ENCODE measurements at places on chromosomes 12 and 14. TPM values are rescaled to one million over a fixed set of nuclear protein-coding genes. Genes with fewer than 3 reads are reported as not detected.

DNA sequence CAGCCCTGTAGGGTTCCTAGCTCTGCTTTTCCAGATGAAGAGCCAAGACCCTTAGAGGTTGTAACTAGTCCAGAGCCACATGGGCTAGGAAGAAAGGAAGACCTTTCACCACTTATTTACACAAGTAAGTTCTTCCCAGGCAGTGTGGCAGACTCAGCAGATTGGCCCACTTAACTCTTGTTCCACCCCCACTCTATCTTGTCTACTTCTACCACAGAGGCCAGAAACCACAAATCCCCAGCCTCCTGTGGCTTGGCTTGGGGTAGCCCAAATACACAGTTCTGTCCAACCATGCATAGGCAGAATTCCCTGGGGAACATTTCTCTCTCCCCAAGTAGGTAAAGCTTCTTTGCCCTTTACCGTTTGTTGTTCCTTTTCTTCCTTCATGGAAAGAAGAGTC lies 383.5 kb downstream of the RGS6 start:
- no peak for DNase-seq

GRCh38 chr12:112574896-112575558 lies 156.3 kb downstream of the PTPN11 start:
- no peak for DNase-seq

DNA sequence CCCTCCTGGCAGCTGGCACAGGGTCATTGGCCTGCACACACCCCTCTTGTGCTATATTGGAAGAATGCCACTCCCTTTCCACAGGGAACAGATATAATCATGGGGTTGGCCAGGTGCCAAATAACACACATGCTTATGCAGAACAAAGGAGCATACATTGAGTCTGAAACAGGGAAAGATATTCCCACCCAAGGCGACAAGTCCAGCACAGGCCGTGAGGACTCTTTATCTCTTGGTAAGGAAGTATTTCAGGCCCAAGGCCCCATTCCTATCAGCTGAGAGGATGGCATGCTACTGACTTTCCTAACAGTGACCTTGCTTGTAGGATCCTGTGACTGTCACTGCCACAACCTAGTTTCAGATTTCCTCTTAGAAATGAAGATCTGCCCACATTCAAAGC lies 59.0 kb upstream of the STXBP6 start:
- no peak for DNase-seq

- DNase-seq = no peak
Measured at GRCh38 chr12:56785874-56786273, 22.8 kb downstream of the HSD17B6 start.

GRCh38 chr12:117035287-117035686 lies 63.9 kb downstream of the TESC start:
- no peak for DNase-seq

- no peak for DNase-seq
Measured at GRCh38 chr14:59585891-59586554, 9.4 kb upstream of the CCDC175 start.

DNA sequence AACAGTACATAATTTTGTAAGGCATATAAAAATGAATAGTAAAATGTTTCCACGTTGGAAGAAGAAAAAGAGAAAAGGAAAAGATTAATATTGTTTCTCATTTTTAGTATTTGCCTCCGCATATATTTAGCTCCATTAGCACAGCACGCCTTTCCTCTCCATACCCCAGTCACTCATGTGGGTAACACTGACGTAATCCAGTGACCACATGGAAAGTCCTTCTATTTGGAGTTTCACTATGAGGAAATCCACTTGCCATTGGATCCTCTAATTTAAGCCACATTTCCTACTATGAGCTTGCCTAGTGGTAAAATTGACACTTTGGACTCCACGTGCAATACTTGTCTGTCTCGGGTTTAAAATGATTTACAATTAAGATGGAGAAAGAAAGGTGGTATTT lies 5.7 kb upstream of the SLCO1A2 start:
- no peak for DNase-seq

- no peak for DNase-seq
Measured at GRCh38 chr12:99235381-99235780, 412.2 kb upstream of the GARIN6 start.

Gene ARHGAP9
- 3.2 TPM for total RNA-seq

Gene TBX3
- total RNA-seq = 183 TPM

Gene MOK
- total RNA-seq = 51.0 TPM

Gene PRKD1
- total RNA-seq = 12.7 TPM
